ENCODE measurements at places on chromosomes 13 and 19.

DNA sequence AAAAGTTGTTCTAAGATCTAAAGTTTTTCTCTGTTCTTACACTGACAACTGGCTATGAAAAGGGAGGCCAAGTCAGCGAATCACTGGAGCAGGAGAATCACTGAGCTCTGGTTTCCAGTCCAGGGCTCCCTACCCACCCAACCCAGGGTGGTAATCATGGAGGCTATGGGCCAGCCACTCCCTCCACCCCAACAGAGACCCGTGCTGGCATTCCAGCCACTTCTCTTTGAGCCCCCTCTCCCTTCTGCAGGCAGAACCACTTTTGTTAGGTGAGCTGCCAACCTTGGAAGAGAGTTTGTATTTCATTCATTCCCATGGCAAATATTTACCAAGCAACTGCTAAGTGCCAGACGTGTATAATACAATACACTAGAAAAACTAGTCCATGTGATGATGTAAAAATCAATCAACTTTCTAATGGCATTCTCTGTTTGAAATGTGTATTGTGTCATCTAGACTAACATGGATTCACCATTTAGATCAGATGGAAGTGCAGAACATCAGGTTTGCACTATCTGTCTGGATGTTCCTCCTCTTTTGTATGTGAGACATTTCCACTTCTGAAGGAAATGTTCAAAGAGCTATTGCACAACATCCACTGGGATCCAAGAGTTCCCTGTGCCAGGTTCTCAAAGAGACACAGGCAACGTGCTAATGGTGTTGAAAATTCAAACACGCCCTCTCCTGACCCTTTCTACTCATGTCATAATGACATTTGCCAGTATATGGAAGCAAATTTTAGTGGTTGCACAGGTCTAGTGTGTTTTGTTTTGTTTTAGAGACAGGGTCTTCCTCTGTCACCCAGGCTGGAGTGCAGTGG lies 5.3 kb downstream of the MLNR start:
- no peak for DNase-seq

- no peak for DNase-seq
These were observed 2.5 kb upstream of the TLE2 start for GRCh38 chr19:3031607-3031867.

- peak; percentile 70 for DNase-seq
These were observed 8.4 kb upstream of the PTPRS start for GRCh38 chr19:5349041-5349440.

DNA sequence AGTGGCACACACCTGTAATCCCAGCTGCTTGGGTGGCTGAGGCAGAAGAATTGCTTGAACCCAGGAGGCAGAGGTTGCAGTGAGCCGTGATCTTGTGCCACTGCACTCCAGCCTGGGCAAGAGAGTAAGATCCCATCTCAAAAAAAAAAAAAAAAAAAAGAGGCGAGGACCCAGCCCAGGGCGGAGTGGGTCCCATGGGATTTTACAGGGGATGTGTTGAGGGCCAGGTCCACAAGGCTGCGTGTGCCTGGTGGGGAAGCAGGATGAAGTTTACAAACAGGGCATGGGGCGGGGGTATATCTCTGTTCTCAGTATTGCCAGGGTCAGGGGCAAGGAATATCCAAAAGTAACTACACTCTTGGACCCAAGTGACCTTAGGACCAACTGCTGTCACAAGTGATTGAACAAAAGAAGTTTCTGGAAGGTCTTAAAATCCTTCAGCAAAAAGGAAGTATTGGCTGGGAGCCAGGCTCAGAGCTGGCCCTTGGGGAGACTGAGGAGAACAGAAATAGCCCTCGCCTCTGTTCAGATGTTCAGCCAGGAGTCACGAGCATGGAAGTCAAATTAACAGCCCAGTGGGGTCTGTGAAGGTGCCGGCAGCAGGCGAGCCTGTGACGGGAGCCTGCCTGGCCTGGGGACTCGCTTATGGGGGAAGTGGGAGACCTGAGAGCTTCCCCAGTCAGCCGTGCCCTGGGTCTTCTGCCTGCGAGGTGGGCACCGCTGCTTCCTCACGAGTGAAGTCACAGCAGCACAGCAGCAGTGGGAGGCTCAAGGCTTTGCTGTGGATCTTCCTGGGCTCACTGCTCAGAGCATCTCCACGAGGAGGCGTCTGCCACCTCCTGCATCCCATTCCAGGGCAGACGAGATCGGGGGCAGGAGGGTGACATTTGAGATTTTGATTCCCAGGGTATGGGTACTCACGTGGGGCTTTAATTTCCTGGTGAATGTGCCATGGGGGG lies 6.4 kb downstream of the MYO9B start:
- DNase-seq = no peak

DNA sequence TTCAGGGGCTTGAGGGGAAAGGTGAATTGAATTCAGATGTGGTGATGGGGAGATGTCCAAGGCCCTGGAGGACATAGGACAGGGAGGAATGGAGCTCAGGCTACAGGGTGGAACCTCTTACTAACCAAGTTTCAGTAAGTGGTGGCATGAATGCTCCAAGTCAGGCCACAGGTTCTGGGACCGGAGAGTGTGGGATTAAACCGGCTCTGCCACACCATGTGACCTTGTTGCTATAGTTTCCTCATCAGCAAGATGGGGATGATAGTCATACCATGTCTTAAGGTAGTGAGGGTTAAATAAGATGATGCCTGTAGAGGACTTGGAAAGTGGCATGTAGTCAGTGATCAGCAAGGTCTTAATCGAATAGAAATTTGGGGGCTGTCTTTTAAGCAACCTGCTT lies 16.3 kb downstream of the GPR183 start:
- DNase-seq = no peak

DNA sequence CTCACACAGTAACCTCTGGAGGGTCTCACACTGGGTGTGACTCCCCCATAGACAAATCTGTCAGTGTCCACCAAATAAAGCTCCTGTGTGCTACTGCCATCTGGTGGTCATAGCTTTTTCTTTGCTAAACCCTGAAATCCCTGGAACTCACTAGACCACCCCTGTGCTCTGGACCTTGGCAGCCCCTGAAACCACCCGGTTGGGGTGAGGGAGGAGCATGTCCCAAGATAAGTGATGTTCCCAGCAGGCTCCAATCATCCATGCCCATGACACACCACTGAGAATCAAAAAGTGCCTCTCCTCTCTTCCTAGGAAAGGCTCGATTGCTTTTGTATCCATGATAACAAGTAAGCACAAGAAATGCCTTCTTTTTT lies 6.5 kb upstream of the HSD17B14 start:
- DNase-seq = peak; percentile 55

DNA sequence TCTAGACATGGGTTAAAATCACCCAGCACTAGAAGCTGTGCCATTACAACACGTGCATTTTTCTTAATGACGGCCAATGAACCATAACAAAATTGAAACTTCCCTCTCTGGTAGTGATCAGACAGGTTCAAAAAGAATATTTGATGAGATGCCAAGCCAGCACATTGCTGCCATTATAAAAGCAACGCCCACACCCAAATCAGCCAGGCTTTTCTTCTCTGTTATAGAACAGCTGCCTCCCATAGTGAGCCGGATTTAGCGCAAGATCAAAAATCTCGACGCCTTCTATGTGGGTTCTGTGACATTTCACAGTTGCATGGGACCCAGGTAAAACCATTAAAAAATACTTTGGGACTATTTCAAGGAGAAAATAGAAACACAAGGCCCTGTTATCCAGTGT lies 1158.0 kb downstream of the EFNB2 start:
- no peak for DNase-seq

GRCh38 chr13:25069911-25070310 lies 26.0 kb upstream of the PABPC3 start:
- DNase-seq = no peak

DNA sequence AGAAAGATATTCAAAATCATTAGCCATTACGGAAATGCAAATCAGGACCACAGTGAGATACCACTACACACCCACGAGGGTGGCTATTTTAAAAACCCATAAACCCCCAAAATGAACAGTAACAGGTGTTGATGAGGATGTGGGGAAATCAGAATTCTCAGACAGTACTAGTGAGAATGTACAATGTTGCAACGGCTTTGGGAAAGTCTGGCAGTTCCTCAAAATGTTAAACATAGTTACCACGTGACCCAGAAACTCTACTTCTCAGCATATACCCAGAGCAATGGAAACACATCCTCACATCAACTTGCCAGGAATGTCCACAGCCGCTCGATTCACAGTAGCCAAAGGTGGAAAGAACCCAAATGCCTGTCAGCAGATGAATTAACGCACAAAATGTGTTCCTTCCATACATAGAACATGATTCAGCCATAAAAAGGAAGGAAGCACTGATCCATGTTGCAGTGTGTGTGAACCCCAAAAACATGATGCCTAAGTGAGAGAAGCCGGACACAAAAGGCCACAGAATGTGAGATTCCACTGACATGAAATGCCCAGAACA lies 7.0 kb downstream of the PLVAP start:
- DNase-seq = no peak

GRCh38 chr13:113152691-113152983 lies 5.8 kb upstream of the PROZ start:
- DNase-seq = no peak

DNA sequence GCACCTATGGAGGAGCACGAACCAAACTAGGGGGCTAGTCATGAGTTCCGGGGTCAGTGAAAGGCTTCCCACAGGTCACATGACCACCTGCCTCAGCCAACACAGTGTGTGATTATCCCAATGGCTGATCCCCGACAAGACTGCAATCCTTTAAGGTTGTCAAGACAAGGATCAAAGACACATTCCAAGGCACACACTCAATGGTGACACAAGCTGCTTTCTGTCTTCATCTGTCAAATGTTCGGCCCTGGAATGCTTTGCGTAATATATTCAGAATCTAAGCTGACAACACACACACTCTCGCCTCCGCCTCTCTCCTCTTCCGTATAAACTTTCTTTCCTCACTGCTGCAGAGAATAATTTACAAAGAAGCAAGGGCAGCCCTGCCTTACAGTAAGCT lies 11.7 kb downstream of the RANBP3 start:
- DNase-seq = peak; percentile 32

DNA sequence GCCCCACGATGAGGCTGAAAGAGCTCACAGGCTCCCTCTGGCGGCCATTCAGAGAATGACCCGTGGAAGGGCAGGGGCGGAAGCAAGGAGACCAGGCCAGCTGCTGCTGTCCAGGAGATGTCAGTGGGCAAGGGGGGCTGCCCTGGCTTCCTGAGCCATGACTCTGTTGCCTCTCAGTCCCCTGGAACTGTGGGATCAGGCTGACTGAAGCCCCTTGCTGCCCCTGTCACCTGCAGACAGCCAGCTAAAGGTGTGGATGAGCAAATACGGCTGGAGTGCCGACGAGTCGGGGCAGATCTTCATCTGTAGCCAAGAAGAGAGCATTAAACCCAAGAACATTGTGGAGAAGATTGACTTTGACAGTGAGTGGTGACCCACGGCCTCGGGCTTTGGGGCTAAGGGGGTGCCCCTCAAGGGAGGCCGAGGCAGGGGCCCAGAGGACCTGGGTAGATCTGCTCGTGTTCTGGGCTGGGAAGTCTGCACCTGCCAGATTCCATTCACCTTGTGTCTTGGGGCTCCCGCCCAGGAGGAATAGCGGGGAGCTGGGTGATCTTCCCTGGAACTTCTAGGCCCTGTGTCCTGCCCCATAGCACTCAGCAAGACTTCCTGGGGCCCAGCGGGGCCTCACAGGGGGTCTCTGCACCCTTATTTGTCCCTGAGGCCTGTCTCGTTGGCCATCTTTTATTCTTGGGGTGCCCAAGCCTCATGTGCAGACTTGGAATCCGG lies 12.5 kb upstream of the ACTN4 start:
- DNase-seq = peak; percentile 78

GRCh38 chr13:38947054-38947453 lies 43.6 kb downstream of the STOML3 start:
- DNase-seq = no peak

DNA sequence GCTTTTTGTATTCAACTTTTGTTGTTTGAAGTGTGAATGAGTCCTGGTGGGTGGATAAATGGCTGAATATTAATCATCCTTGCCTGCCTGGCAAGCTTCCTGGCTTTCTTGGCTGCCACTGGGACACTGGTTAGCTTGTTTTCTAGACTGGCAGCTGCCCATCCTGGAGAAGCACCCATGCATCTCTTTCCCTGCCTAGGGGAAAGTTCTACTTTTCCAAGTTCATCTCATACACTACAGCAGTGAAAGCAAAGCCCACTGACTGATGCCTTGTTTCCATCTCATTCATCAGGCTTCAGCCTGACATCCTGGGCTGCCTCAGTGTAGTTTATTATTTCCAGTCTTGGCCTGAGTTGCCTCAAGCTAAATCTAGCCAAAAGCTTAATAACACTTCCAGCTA lies 244.8 kb downstream of the PCDH20 start:
- no peak for DNase-seq
